Stimulated activated CD8-positive, alpha-beta memory T cell treated with anti-CD3 and anti-CD28 coated beads, Interleukin-7, amount 100 ng/mL, for 1 hour (primary cell): ENCODE measurements at places on chromosomes 2 and 18.

- DNase-seq = no peak
Observed at GRCh38 chr18:74587441-74587840, 10.2 kb upstream of the ZNF407 start.

GRCh38 chr2:186575302-186575701, 14.6 kb upstream of the ITGAV start:
- no peak for DNase-seq

DNA sequence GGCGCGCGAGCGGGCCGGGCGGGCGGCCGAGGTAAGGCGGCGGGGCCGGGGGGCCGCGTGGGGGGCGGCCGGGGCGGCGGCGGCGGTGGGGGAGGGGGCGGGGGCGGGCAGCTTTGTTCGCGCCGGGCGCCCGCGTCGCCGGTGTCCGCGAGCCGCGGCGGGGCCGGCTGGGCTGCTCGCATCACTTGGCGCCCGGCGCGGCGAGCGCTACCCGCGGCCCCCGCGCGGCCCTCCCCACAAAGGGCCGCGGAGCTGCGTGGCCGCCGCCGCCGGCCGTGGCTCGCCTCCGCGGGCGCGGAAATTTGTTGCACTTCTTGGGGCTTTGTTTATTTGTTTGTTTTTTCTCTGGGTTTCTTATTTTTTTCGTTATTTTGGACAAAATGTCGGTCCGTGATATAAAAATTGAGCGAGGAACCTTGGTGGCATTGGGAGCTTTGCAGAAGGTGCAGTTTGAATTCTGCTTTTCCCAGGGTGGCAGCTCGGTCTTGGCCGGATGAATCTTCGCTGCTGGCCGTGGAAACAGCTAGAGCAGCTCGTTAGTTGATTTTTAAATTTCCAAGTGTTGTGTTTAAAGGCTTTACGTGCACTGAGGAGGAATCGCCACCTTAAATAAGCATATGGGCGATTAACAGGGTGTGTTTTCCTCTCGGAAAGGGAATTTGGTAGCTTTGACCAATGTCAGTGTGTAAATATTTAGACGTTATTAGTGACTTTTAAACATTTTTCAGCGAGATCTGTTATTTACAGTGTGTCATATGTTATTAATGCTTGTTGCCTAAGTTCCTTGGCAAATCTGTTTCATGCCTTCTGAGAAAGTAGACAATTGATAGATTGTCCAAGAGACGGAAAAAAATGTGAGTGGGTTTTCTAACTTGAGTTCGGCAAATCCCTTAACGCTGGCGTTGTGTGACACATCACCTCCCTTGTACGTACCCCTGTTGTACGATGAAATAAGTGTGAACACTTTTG, 822 bp downstream of the UBE2E3 start:
- DNase-seq = no peak

- DNase-seq = no peak
Observed at GRCh38 chr18:8380006-8380405, 229.2 kb upstream of the RAB12 start.

DNA sequence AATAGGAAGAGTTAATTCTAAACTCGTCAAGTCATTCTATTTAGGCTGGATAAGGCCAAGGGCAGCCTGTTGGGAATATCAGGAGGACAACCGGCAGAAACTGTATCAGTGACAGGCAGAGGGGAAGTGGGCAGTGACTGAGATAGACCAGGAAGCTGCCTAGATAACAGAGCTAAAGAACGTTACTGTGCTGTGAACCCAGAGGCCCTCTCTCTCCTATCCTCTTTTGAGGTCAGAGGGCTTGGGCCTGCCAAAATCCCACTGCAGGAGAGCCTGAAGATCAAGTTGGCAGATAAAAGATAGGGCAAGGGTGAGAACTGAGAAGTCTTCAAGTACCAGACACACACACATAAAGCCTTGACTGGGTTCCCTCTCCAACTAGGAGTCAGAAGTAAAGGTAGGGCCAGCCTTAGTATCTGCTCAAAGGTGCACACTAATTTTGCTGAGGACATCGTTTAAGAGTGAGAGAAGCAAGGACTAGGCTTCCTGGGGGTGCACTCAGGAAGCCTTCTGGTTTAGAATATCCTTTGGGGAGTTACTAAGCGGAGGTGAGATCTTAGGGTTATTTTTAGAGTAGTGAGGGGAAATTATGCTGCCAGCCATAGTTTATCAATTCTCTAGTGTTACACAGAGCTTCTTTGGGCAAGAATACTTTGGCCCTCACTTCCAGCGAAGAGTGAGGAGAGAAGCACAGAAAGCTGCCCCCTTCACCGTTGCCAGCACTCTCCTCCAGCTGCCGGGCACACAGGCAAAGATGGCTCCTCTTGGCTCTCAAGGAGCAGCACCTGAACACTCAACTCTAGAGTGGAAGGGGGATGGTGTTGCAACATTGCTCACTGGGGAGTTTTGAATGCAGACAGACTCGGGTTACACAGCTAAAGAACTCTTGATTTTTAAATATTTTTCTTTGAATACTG, 9.8 kb downstream of the CAVIN2 start:
- no peak for DNase-seq

DNA sequence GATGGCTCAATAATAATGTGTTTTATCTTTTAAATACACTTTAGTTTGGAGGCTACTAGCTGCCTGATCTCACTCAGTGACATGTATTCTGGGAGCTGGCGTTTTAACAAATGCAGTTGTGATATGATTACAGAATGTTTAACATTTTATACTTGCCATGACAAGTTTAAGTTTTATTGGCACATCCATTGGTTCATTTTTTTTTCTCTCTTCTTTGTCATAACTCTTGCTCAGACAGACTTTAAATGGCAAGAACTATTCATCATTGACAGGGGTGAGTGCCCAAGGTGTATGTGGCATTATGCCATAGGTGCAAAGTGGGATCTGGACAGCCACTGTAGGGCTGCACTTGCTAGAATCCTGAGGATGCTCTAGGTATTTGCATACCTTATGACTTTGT, 72.1 kb upstream of the MYL1 start:
- DNase-seq = no peak

DNA sequence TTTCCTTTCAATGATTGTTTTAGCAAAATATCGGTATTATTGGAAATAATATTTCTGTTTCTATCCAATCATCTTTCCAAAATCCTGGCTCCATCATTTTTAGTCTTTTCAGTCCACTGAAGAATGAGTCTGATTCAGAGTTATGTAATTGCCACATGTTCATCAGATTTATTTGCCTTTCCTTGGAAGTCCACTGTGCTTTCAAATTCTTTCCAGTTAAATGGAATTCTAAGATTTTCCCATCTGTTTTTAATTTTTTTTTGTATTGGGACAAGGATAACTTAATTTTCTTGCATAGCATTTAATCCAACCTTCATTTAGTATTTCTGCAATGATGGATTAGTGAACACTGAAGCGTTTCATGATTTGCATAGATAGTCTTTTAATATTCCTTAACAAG, 521.5 kb upstream of the NRXN1 start:
- DNase-seq = no peak

GRCh38 chr18:34458410-34458977, 233.8 kb upstream of the NOL4 start:
- DNase-seq = no peak
